ENCODE measurements at places on chromosomes 7 and 10.

GRCh38 chr10:75773231-75773780, 341.9 kb downstream of the LRMDA start:
- no peak for DNase-seq

DNA sequence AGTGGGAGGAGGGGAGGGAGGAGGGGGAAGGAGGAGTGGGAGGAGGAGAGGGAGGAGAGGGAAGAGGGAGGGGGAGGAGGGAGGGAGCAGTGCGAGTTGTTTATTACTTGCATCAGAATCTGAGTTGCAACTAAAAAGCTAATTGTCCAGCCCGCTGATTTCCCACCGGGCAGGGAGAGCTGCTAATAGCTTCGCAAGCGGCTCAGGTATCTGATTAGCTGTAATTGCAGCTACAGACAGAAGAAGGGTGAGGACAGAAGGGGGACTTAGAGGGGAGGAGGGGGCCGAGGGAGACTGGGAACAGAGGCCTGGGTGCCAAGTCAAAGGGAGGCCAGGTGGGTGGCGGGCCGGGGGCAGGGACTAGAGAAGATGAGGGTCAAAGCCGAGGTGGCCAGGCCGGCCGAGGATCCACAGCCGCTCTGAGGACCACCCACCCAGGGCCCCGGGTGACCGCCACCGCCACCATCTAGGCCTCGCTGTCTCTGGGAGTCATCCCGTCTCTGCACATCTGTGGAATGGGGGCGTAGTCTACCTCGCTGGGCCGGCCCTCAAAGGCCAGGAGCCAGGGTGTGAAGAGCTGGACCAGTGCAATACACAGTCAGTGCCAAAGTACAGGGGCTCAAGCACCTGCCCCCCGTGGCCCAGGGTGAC, 54.2 kb downstream of the MICALL2 start:
- no peak for DNase-seq

GRCh38 chr10:131814567-131815265, 86.1 kb upstream of the PPP2R2D start:
- DNase-seq, result no peak

GRCh38 chr10:27730041-27730440, 15.6 kb downstream of the MKX start:
- no peak for DNase-seq

DNA sequence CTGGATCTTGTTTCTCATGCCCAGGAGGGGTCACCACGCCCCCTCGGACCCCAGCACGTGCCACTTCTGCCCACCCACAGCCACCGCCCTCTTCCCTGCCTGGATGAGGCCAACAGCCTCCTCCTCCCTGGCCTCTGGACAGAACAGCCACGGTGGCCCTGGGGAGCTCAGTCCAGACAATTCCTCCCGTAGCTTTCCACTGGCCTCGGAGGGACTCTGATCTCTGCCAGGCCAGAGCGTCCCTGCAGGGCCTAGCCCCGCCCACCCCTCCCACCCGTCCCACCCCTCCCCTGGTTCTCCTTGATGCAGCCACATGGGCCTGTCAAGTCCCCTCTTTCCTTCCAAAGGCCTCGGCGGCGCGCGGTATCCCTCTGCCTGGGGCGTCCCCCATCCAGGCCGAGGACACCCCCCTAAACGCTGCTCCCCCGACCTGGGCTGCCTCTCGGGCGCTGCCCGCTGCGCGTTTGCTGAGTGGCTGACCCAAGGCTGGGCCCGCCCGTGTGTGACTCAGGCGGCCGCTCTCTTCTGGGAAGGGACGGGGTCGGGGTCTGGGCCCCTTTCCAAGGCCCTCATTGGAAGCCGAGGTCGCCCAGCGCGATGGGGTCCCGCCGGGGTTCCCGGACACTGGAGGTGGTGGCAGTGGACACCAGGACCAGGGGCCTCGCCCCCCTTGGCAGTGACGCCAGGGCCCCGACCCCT, 557 bp downstream of the TMEM120A start:
- no peak for DNase-seq

DNA sequence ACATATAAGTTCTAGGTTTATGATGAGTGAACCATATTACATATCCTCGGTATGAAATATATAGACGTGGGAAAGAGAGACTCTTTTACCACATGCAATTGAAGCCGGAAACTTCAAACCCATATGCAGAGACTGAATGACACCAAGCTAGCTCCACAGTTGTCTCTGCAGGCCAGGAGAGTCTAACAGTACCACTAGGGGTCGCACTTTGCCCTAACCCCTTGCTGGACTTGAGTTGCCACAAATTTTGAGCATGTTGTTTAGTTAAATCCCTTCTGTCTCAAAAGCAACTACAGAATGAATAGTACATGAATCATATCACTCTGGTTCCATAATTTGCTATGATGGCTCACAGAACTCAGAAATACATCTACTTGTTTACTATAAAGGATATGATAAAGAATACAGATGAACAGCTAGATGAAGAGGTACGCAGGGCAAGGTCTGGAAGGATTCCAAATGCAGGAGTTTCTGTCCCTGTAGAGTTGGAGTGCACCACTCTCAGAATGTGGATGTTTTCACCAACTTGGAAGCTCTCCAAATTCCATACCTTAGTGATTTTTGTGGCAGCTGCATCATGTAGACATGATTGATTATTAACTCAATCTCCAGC, 112.4 kb upstream of the YAE1 start:
- peak; percentile 26 for DNase-seq

DNA sequence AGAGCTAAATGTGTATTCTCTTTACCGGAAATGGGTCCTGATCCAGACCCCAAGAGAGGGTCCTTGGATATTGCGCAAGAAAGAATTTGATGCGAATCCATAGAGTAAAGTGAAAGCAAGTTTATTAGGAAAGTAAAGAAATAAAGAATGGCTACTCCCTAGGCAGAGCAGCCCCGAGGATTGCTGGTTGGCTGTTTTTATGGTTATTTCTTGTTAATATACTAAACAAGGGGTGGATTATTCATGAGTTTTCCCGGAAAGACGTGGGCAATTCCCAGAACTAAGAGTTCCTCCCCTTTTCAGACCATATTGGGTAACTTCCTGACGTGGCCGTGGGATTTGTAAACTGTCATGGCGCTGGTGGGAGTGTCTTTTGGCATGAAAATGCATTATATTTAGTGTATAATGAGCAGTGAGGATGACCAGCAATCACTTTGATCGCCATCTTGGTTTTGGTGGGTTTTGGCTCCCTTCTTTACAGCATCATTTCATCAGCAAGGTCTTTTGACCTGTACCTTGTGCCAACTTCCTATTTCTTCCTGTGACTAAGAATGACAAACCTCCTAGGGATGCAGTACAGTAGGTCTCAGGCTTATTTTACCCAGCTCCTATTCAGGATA, 60.4 kb downstream of the ARL4A start:
- no peak for DNase-seq

DNA sequence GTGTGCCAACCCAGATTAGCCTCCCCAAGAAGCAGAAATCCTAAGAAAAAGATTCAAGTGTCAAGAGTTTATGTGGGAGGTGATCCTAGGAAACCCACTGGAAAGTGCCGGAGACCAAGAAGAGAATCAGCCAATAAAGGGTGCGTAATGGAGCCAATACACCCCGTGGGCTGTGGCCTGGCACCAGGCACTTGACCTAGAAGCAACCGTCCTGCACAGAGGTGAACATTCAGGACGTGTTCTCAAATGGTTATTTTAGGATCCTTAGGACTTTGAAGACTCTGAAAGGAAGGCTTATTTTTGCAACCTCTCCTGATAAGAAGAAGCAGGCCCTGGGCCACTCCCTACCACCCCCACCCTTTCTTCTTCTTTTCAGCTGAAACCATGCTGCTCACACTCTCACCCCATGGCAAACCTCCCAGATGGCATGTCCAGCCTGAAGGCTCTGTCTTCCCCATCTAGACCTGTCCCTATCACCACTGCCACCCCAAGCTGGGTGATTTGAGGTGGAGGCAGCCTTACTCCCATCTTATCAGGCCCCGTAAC, 46.6 kb downstream of the VSTM4 start:
- DNase-seq, result no peak

DNA sequence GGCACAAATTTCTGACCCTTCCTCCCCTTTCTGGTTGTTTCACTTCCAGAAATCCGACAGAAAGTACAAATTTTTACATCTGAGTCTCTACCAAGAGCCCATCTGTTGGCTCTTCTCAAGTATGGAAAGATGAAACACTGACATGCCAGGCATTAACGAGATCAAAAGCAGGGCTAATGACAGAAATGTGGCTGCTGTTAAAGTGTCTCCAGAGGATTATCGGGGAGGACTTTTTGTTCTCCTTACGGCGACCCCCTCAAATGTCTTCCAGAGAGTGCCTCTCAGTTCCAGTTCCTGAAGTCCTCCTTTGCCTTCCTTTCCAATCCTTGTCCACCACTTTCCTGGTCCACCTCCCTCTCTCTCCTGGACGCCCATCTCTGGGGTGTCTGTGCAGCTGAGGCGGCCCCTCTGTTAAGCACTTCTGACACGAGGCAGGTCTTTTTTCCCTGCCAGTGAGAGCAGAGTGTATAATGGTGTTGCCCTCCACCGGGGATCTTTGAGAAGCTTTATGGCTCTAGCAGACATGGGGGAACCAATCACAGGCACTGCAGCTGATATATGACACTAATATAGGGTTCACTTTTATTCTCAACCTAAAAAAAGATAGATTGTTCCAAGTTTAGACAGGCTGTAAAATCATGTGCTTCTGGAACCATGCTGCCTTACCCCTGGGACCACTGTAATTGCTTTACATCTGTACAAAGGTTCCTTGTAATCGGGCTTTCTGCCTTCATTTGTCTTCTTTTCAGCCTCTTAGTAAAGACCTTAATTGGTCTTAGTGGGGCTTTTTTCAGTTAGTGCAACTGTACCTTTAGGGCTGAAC, 757.1 kb downstream of the AUTS2 start:
- no peak for DNase-seq

DNA sequence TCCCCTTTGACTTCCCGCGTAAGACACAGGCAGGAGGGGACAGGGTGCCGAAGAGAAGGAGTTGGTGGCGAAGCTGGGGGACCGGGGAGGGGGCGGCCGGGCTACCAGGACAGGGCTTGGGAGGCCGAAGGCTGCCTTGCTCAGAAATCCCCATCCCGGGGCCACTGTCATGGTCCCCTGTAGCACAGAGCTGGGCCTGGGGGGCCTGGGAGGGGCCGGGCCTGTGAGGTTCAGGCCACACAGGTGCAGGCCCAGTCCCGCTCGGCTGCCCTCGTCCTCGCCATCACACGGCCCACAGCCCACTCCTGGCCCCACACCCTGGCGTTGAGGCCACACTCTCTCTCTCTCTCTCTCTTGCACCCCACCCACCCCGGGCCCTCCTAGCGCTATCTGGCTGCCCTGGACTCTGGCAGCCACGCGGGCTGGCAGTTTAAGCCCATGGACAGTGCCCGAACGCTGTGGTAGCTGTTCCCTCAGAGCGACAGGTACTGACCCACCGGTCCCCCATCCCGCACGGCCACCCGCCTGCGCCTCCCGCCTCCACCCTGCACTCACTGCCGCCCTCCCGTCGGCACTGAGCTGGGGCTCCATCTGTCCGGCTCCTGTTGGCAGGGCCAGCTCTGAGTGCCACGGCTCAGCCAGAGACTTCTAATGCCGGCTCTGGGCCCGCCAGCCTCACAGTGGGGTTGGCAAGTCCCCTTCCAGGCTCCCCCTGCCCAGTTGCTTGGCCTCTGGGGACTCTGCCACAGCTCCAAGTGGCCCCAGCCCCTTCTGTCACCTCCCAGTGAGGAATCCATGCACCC, 28.0 kb downstream of the TTYH3 start:
- DNase-seq, result no peak

GRCh38 chr10:129962031-129962871, 1.8 kb downstream of the EBF3 start:
- no peak for DNase-seq
